ENCODE measurements at places on chromosomes 7 and 10.
A peak's percentile ranks its signal among the peaks of the same experiment; 100 is the strongest.

- DNase-seq: no peak
Measured at GRCh38 chr10:128081720-128082119, 44.5 kb downstream of the MKI67 start.

GRCh38 chr10:7036951-7037350, 373.9 kb downstream of the SFMBT2 start:
- DNase-seq: no peak

DNA sequence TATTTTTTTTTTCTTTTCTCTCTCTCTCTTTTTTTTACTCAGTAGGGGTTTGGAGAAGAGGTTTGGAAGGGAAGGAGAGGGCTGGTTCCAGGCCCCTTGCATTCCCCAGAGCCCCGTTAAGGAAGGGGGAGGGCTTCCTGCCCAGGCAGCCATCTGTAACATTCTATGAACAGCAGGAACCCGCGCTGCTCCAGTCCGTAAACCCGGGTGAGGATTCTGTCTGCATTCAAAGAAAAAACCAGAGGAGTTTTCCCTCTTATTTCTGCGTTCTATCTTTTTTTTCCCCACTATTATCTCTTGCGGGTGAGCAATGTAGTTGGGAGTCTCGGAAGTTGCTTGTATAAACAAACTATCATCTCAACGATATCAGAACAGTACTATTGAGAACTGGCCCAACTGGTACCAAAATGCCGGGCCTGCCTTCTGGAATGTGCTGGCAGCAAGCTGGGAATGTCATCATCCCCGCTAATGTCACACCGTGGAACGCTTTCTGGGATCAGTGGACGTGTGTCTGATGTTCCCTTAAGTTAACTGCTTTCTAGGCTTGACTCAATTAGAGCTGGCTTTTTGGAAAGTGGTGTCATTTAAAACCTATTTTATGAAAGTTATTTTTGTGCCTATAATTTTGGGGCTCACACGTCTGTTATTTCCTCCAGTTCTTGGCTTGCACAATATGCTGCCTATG, 153.1 kb upstream of the MEOX2 start:
- DNase-seq: peak; percentile 9

DNA sequence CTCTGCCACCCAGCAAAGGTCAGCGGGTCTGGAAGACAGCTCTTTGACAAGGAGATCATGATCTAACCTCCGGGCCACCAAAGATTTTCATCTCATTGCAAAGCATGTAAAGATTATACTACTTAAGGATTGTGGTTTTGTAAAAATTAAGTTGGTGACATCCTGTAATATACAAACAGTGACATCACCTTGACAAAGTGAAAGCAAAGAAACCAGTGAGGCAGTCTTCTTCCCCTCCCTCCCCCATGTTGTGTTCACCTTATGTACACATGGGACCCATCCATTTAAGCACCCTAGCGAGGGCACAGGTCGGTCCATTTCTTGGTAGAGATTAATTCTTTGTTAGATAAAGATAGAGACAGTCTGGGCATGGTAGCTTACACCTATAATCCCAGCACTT, 3.9 kb downstream of the MDH2 start:
- no peak for DNase-seq
